Camera-type eye (tissue), 1 donor: ENCODE measurements at places on chromosomes 4 and X. TPM values are rescaled to one million over a fixed set of nuclear protein-coding genes. Genes with fewer than 3 reads are reported as not detected.

FAM47E gene
- 6.7 TPM for total RNA-seq

CSAG3 gene
- not detected for total RNA-seq

TIMM17B gene
- 36.3 TPM for total RNA-seq

SFRP2 gene
- 103 TPM for total RNA-seq

CENPE gene
- total RNA-seq: 8.0 TPM
